Esophagus (tissue), 2 donors: ENCODE measurements at places on chromosomes 13 and 19. TPM values are rescaled to one million over a fixed set of nuclear protein-coding genes. Genes with fewer than 3 reads are reported as not detected.

ATP4A gene
- polyA plus RNA-seq = 0.02 TPM

BRD4 gene
- 13.9 TPM for polyA plus RNA-seq

CEACAM7 gene
- polyA plus RNA-seq = 59.6 TPM

KIR2DL1 gene
- polyA plus RNA-seq = not detected

CEACAM1 gene
- 38.8 TPM for polyA plus RNA-seq

ONECUT3 gene
- polyA plus RNA-seq = under 0.01 TPM

ZIK1 gene
- 1.3 TPM for polyA plus RNA-seq

POU4F1 gene
- 0.04 TPM for polyA plus RNA-seq

BEST2 gene
- polyA plus RNA-seq = 0.06 TPM

SPACA4 gene
- 1.2 TPM for polyA plus RNA-seq

FCGBP gene
- polyA plus RNA-seq = 3.0 TPM

POU2F2 gene
- 0.39 TPM for polyA plus RNA-seq

CRX gene
- not detected for polyA plus RNA-seq

BLVRB gene
- 241 TPM for polyA plus RNA-seq

ZNF71 gene
- 1.9 TPM for polyA plus RNA-seq

PSPN gene
- polyA plus RNA-seq = 0.47 TPM

LGALS14 gene
- not detected for polyA plus RNA-seq

ZNF221 gene
- polyA plus RNA-seq = 1.2 TPM

TJP3 gene
- 118 TPM for polyA plus RNA-seq
